ENCODE measurements at places on chromosomes 5 and 9.
A peak's percentile ranks its signal among the peaks of the same experiment; 100 is the strongest.

- no peak for DNase-seq
These were observed 27.8 kb downstream of the DPYSL3 start for GRCh38 chr5:147481874-147482705.

- no peak for DNase-seq
These were observed 96.9 kb downstream of the ATG10 start for GRCh38 chr5:82068723-82069122.

DNA sequence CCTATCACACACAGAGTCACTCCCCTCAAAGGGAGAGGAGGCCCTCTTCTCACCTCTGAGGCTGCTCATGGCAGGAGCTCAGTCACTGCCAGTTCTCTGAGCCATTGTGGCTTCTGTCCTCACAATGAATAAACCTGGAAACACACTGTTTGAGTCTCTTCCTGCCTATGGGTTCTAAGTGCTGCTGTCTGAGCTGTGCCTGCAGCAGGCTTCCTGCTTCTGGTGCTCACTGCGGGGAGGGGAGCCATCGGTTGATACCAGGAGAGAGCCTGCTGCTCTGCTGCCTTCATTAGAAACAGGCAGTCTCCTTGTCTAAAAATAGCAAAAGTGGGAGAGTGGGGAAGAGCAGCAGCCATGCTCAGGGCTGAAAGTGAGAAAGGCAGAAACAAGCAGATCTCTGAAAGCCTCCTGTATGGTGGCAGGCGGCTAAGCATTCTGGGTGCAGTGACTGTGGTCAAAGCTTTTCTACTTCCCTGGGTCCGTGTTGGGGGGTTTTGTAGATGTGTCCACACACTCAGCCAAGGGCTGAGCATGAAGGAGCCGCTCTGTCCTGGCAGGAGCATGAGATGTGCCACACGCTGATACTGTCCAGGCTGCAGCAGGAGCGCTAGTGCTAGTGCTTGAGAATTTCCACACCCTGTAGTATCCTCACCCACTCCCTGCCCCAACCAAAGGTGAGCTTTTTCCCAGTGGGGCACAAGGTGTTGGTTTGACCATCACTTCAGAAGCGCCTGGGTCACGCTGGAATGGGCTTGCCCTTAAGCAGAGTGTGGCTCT, 34.2 kb downstream of the PRKACG start:
- peak; percentile 15 for DNase-seq

DNA sequence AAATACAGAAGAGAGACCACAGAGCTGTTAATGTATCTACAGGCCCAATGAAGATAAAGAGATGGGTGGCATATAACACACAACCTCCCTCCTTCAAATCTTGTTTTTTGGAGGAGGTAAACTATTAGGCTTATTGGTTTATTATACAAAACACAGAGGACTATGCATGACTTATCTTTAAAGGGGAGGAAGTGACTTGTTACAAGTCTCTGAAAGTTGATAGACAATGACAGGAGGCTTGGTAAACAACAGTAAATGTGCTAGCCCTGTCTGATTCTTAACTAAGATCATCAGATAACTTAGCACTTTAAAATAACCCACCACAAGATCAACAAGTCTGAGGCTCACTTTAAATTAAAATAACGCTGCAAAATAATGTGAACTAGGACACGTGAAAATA, 219.0 kb downstream of the MLLT3 start:
- DNase-seq = no peak

- DNase-seq = no peak
These were observed 163.6 kb downstream of the SPATA31D1 start for GRCh38 chr9:82152181-82152580.

- DNase-seq = no peak
These were observed 962 bp upstream of the TXN start for GRCh38 chr9:110257097-110257841.

DNA sequence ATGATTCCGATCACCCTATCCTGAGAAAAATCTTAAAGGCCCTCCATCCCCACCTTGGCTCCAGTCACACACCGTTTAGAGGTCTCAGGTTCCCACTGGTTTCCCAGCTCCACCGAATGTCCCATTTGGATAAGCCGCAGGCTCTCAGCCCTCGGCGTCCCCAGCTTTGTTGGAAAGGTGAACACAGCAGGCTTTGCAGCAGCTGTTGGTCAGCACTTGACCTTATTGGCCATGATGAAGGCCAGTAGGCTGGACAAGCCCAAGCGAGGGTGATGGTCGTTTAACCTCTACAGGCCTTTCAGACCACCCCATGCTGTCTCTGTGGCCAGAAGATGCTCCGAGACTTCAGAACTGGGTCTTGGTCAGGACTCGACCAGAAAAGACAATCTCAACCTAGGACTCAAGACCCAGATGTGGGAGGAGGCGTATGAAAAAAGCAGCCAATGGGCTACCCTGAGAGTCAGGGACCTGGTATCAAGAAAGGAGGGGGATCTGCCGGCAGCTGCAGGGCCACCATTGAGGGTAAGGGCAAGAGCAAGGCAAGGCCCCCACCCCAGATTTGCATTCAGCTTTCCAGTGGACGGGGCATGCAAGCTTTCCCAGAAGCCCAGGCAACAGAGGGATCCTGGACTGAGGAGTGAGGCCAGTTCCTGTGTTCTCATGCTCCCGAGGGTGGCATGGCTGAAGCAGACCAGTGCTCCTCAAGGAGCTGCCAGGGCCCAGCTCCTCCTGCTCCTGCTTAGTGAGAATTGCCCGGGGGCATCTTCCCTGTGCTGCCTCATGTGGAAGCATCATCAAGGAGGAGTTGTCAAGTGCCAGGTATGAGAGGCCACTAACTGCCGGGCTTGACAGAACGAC, 13.4 kb downstream of the UBE2QL1 start:
- DNase-seq = no peak

DNA sequence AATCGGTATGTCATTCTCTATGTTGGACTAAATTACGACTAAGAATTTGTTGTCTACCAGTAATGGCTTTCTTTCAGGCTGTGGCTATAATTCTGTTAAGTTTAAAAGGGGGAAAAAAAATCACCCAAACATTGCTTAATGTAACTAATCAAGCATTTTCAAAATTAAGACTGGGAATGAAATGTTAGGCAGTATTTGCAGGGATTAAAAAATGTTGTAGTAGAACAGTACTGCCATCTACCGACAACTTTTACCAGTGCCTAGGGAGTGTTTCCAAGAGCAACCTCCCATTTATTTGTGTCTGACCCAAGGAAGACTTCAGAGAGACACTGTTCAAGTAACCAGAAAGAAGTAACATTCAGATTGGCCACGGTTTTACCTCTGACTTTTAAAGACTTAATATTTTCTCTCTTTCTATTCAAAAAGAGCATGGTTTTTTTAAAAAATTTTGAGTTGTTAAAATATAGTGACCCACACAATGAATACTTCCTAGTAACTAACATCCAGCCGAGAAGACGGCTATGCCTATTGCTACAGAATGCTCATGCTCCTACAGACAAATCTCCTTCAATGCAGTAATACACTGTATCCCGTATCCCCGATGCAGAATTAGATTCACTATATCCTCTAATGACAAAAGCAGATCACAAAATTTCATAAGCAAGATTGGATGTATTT, 92.4 kb downstream of the ARL15 start:
- DNase-seq = no peak

DNA sequence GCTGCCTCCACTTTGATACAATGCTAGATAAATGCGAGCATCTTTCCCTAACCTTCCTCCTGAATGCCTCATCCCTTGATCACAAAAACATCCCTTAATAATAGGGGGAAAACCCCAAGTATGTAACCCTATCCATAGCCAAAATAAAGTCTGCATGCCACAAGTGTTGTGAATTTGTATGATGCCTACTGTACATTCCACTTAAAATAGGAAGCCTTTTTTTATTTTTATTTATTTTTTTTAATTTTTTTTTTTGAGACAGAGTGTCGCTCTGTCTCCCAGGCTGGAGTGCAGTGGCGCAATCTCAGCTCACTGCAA, 207.0 kb downstream of the AOPEP start:
- no peak for DNase-seq

- no peak for DNase-seq
These were observed 1359.1 kb upstream of the CDH9 start for GRCh38 chr5:28397502-28397941.

DNA sequence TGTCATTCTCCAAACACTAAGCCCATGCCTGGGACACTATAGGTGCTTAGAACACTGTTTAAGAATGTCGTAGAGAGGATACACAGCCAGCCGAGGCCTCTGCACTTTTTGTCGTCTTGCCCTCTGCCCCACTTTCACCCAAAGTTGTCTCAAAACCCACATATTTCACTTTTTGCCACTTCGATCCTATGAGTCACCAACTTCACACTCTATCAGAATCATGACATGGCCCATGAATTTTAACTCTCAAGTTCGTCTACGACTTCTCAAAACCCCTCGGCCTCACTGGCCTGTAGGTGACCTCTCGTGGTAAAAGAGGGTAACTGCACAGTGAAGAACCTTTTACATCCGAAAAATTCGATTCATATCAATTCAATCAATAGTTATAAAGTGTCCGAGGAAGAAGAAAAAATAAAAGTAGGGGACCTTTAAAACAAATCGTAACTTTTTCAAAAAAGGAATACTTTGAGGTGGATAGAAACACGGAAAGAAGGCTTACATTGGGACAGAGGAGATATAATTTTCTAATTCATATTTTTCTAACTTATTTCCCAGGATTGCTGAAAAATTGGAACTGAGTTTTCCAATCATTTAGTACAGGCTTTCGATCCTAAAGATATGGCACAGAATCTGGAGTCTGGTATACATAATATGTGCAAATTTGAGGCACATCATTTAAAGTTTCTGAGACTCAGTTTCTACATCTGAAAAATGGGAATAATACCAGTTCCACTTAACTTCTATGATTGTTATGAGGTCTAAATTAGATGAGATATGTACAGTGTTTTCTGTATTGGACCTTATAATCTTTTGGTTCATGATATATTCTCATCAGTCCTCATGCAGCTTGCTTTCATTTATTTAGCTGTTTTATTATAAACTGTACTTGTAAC, 122.6 kb downstream of the APBA1 start:
- peak; percentile 1 for DNase-seq

GRCh38 chr9:14813336-14814248, 91.1 kb upstream of the CER1 start:
- DNase-seq = no peak

DNA sequence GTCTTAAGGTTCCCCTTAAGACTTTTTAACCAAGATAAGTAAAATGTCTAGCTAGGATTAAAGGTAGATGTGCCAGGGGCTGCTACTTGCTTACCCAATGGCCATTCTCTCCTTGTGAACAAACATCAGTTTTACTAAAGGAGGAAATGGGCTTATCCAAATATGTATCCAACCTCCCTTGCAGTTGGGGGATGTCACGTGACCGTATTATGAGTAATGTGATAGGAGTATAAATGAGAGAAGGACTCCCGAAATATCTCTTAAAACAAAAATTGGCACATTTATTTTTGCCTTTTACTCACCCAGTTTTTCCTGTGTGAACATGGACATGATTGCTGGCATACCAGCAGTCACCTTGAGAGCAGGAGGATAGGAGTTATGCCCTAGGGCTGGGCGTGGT, 247.9 kb downstream of the NFIB start:
- DNase-seq = no peak

DNA sequence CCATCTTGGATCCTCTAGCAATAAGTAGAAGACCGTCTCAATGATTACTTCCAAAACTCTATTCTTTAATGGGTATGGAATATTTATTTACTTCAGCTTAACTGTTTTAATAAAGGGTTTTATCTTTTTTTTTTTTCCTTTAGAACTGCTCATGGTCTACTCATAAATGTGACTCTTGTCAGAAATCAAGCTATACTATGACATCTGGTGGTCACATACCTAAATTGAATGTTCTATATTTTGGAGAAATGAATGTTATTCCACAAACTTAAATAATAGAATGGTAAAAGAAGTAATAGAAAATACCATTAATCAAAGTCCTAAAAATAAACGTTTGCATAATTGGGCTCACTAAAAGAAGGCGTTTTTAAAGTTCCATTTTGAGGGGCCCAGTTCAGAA, 131.2 kb upstream of the PLCXD3 start:
- DNase-seq = no peak

GRCh38 chr5:107518616-107519015, 152.1 kb downstream of the EFNA5 start:
- DNase-seq = no peak

DNA sequence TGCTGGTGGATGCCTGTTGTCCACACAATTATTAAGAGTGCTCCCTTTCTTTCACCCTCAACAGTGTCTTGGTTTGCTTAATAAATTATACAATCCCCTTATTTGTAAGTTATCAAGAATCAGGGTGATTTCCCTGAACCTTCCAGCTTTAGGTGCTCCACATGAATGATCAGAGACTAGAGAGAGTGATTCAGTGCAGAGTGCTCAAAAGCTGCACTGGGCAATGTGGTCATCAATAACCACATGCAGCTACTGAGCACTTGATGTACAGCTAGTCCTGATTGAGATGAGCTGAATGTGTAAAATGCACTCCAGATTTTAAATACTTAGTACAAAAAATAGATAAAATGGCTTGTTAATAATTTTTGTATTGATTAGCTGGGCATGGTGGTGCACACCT, 76.8 kb upstream of the TRIO start:
- no peak for DNase-seq

DNA sequence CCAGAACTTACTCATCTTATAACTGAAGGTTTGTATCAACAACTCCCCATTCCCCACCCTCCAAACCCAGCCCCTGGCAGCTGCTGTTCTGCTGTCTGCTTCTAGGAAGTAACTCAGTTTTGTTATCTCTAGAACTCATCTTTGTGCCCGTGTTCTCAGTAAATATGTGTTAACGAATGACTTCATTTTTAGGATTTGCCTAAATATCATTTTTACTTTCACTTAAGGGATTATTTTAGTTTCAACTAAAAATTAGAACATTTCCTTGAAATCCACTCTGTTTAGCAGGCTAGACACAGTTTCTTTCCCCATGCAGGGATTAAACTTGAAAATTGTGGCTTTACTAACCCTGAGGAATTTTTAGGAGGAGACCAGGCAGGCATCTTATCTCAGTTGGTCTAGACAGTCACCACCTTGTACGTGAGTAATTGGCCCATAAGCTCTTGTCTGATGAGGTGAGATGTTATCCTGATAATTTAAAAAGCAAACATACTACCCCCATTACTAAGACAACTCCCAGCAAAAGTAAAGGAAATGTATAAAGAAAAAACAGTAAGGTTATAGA, 68.2 kb upstream of the TNFAIP8 start:
- DNase-seq = no peak

DNA sequence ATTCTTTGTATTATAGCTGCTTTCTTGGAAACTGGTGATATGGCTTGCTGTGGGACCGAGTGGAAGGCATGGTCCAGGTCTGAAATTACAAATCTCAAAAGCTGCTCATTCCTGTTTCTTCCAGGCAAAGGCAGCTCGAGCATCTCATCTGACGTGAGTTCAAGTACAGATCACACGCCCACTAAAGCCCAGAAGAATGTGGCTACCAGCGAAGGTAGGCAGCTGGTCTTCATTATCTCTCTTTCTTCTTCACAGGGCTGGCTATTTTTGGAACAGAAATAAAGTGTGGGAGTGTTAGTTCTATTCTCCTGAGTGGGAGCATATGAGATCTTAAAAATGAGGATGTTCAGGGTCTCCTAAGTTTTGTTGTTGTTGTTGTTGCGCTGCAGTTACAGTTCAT, 115.9 kb downstream of the FBXL7 start:
- no peak for DNase-seq

Data from stimulated activated CD4-positive, alpha-beta T cell treated with anti-CD3 and anti-CD28 coated beads, Interleukin-2, amount 100 ng/mL, for 48 hours (primary cell).